Hematopoietic multipotent progenitor cell (in vitro differentiated cells): ENCODE measurements at places on chromosomes 5 and 9. TPM values are rescaled to one million over a fixed set of nuclear protein-coding genes. Genes with fewer than 3 reads are reported as not detected.

DNA sequence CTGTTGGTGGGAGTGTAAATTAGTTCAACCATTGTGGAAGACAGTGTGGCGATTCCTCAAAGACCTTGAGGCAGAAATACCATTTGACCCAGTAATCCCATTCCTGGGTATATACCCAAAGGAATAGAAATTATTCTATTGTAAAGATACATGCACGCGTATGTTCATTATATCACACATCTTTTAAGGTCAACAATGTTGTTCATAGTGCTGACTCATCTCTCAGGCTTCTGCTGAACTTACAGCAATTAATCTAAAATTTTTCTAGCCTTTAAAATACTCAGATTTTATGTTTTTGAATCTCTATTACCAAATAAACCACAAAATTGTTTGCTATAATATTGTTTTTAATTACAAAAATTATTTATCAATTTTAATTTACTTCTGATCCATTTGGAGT is 38.8 kb upstream of the ZNF618 start:
- no peak for DNase-seq

- no peak for DNase-seq
Observed at GRCh38 chr5:64923151-64923685, 154.5 kb downstream of the CWC27 start.

- DNase-seq = no peak
Observed at GRCh38 chr9:70580606-70581195, 166.2 kb upstream of the KLF9 start.

Gene RNF183
- under 0.01 TPM for total RNA-seq

Gene CBY3
- 1.3 TPM for total RNA-seq
